ENCODE measurements at places on chromosomes 16 and 17.
A peak's percentile ranks its signal among the peaks of the same experiment; 100 is the strongest.

DNA sequence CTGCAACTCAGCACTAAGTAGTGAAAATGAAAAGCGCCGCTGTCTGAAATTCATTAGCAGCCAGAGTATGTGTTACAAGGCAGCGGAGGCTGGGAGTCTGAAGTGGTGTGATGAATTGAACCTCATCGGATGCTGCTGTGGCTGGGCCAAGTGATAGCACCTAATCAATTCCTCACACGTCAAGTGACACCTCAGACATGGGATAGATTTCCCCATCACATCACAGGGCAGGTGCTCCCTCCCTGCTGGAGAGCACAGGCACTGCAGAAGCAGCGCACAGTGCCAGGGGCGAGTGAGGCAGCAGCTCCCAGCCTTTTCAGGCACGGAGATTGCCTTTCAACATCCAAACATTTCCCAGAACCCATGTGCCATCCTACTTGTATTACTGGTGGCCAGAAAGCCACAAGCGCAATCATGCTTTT is 32.2 kb downstream of the DRC3 start:
- no peak for DNase-seq

- DNase-seq: no peak
These were observed 7.7 kb downstream of the USP6 start for GRCh38 chr17:5123343-5124124.

GRCh38 chr16:12752159-12752558 is 51.5 kb downstream of the CPPED1 start:
- DNase-seq: no peak

GRCh38 chr17:45688820-45689219 is 95.3 kb upstream of the CRHR1 start:
- no peak for DNase-seq

- DNase-seq: no peak
These were observed 23.0 kb downstream of the TEKT5 start for GRCh38 chr16:10671729-10672128.

GRCh38 chr16:86248310-86248905 is 261.9 kb upstream of the FOXF1 start:
- no peak for DNase-seq

GRCh38 chr17:51995797-51996403 is 162.6 kb downstream of the CA10 start:
- DNase-seq: no peak

DNA sequence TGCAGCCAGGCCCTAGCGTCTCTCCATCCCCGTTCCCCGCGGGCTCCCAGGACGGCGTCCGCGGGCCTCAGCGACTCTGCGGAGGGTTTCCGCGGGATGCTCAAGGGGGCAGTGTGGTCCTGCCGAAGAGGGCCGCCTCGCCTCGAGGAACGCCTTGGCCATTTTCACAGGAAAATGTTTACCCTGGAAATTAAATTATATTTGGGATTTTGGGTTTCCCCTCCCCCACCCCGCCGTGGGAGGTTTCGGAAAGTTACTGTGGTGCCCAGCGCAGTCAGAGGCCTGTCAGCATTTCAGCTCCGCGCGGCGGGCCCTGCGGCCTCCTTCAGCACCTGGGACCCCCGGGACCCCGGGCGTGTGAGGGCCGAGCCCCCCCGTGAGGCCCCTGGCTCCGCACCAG is 94.5 kb downstream of the PCTP start:
- DNase-seq: no peak

DNA sequence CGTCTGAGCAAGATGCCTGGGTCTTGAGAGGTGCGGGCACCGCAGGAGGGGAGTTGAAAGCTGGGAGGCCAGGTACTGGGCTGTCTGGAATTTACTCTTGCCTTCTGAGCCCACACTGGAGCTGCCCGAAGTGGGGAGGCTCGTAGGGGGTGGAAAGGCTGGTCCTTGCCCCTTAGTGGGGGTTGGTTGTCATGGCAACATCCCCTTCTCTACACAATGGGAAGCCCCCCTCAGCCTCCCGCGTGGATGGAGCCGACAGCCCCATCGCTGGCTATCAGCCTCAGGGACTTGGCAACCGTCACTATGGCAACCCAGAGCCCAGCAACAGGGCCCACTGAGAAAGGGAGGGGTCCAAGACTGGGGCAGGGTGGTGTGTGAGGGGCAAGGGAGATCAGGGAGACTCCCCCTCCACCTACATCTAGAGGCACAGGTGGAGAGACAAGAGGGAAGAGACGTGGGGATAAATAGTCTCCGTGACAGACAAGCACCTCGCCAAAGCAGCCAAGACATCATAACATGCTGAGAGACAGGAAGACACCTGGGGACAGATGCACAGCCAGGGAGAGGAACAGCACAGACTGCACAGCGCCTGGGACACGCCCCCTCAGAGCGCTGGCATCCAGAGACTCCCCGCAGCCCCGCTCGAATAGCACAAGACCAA is 5.3 kb upstream of the DNAH2 start:
- no peak for DNase-seq

DNA sequence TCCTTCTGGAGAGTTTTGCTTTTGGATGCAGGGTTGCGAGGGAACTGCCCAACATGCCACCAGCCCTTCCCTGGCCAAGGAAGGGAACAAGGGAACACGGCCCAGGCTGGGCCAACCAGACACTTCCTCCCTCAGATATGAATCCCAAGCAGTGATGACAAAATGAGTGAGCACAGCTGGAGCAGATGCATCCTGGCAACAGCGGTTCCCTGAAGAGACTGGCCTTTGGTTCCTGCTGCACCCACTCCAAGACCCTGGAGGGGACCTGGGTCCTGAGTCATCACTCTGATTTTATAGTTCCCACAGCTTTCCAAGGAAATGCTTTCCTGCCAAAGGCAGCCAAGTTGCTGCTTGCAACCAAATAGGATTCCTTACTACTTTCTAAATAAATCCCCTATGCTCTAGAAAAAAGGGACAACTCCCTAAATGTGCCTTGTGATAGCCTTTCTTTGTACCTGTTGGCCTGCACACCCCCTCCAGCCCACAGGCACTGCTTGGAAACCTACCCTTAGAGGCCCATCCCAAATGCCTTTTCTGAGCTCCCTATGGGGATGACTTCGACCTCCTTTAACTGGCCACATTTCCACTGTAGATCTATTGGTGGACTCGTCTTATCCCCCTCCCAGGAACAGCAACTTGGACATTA is 5.3 kb downstream of the ST3GAL2 start:
- DNase-seq: peak; percentile 59

DNA sequence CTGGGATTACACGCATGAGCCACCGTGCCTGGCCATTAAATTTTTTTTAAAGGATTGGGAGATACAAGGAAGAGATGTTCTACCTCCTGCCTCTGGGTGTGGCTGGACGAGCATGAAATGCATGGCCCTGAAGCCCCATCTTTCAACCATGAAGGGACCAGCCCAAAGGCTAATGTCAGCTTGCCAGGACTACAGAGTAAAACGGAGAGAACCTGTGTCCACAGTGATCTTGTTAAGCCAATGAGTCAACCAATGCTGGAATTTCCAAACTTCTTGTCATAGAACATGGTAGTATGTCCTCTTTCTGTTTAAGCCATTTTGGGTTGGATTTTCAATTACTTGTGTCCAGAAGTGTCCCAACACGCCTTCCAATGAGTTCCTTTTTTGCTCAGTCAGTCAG is 71.3 kb downstream of the RTN4RL1 start:
- DNase-seq: no peak

- no peak for DNase-seq
These were observed 38.1 kb downstream of the WSB1 start for GRCh38 chr17:27332047-27332393.

DNA sequence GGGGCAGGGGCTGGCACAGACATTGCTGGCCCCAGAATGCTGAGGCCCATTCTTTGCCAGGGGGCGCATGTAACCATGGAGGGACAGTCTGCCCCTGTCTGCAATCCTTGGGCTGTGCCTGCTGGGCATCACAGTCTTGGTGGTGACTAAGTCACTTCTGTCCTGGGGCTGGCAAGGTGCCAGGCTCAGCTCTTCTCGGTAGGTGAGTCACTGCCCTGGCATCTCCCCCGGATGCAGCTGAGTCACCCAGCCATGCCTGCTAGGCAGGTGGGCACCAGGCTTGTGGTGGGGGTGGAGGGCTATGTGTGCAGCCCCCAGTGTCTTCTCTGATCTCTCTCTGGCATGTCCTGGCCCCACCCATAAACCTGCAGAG is 5.6 kb downstream of the RARA start:
- DNase-seq: no peak

DNA sequence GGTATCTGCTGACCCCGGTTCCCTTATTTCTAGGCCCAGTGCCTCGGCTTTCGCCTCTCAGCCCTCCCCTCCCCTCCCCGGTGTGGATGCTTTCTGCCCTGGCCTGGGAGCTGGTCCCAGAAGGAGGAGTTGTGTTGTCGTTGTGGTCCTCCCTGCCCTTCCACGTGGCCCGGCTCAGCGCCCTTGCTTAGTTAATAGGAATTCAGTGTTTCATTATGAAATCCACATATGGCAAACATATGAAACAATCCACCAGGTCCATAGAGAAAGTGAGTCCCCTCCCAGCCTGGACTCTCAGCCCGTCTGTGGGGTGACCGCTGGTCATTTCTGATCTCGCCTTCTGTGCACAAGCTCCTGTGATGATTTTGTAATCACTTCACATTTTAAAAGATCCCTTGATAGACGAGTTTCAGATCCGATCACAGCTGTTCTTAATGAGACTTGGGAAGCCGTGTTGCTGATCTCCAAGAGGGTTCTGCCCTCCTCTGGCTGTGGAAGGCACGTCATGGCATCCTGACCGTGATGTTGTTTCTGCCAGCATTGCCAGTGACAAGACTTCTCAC is 112.1 kb downstream of the BANP start:
- DNase-seq: no peak

- DNase-seq: no peak
These were observed 84.5 kb upstream of the CORO6 start for GRCh38 chr17:29707212-29707571.

GRCh38 chr16:83113317-83113716 is 486.5 kb downstream of the CDH13 start:
- no peak for DNase-seq
